ENCODE measurements at places on chromosomes 3 and 15. TPM values are rescaled to one million over a fixed set of nuclear protein-coding genes. Genes with fewer than 3 reads are reported as not detected.

DNA sequence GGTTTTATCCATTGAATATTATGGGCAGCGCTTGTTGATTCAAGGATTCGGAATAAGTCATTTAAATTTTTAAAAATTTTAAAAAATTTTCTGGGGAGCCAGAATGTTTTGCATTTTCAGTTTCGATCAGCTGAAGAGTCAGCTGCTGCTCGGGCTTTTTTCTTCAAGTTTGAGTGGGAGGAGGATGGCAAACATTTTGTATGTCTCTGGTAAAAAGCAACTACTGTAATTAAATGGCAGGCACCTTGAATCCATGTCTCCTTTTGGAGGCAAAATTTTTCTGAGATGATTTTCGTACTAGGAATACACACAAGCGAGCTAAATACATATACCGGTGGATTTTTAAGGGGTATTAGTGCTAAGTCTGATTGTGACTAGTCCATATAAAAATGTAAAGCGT is 612 bp downstream of the C3orf38 start:
- H3K27me3 ChIP-seq = no peaks in the 10 kb centered on the region
- no peak for DNase-seq
- peaks cover 35% of the 10 kb centered on the region for H3K4me1 ChIP-seq
- peaks cover 20% of the 10 kb centered on the region for H3K36me3 ChIP-seq
- H3K27ac ChIP-seq = peak overlapping the region; percentile 89
- peak overlapping the region; percentile 83 for H3K4me3 ChIP-seq

DNA sequence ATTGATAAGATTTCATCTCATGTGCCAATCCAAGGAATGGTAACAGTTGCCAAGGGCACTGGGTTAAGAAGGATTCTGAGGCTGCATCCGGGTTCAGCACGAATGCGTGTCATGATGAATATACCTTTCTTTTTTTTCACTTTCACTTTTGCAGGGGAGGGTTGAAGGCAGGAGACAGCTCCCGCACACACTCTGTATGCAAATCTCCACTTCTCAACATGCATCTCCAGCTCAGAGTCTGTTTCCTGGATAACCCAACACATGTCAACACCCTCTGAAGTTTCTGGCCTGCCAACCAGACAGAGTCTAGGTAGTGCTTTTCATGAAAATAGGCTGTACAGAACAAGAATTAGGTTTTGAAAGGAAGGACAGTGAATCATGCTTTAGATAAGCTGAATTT is 21.6 kb downstream of the B4GALT4 start:
- H3K4me3 ChIP-seq = no peak overlapping the region
- no peaks in the 10 kb centered on the region for H3K27me3 ChIP-seq
- no peaks in the 10 kb centered on the region for H3K4me1 ChIP-seq
- H3K36me3 ChIP-seq = peaks cover 99% of the 10 kb centered on the region
- DNase-seq = no peak
- H3K27ac ChIP-seq = no peak overlapping the region

Gene MED12L
- 0.19 TPM for total RNA-seq

DNA sequence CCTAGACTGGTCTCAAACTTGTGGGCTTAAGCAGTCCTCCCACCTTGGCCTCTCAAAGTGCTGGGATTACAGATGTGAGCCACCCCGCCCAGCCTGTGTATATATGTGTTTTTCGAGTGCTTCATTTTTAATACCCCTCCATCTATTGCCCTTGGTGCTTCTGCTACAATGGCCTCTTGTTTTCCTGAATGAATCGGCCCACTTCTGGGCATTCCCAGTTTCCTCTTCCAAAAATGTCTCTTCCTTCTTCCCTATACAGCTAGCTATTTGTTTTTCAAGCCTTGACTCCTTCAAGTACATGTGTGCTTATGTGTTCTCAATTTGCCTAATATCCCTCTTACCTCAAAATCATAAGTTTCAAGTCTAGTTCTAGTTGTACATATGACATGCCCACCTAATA is 16.7 kb downstream of the DIPK2A start:
- H3K4me1 ChIP-seq = peaks cover 5% of the 10 kb centered on the region
- no peak overlapping the region for H3K27ac ChIP-seq
- H3K36me3 ChIP-seq = no peaks in the 10 kb centered on the region
- no peak overlapping the region for H3K4me3 ChIP-seq

DNA sequence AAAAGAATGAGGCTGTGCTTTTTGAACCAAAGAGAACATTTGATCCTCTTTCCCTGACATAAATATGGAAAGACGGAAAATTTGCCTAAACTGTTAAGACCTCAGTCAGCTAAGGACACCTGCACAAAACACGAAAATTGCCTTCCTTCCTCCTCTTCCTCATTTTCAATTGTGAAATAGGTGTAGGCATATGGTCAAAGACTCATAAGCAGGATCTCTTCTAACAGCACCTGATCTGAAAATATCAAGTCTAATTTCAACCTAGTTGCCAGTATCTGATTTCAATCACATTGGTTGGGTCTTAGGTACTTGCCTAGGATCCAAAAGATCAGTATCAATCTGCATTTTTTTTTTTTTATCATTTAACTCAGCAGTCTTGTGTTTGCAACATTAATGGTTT is 215.7 kb upstream of the SLC2A2 start:
- no peaks in the 10 kb centered on the region for H3K4me1 ChIP-seq
- no peak overlapping the region for H3K27ac ChIP-seq
- H3K4me3 ChIP-seq = no peak overlapping the region
- H3K36me3 ChIP-seq = no peaks in the 10 kb centered on the region

Gene ALDH1A3
- total RNA-seq = 36.7 TPM

Gene ST3GAL6
- 10.8 TPM for total RNA-seq

GRCh38 chr15:58628206-58628947 is 121.1 kb downstream of the ADAM10 start:
- H3K4me3 ChIP-seq = peak overlapping the region; percentile 40
- no peak for DNase-seq
- peaks cover 16% of the 10 kb centered on the region for H3K4me1 ChIP-seq
- H3K36me3 ChIP-seq = peaks cover 22% of the 10 kb centered on the region

DNA sequence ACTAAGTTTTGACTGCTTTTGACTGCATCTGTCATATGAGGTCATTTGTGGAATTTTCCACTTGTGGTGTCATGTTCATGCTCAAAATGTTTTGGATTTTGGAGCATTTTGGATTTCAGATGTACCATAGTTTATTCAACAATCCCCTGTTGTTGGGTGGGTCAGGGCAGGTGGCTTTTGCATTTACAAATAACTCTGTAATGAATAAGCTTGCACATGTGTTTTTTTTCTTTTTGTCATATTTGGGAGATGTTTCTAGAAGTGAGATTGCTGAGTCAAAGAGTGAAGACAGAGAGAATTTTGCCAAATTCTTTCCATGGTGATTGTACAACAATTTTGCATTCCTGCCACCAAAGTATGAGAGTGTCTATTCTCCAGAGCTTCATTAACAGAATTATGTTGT is 62.4 kb upstream of the ADPGK start:
- H3K36me3 ChIP-seq = no peaks in the 10 kb centered on the region
- no peaks in the 10 kb centered on the region for H3K27me3 ChIP-seq
- H3K4me1 ChIP-seq = no peaks in the 10 kb centered on the region
- DNase-seq = no peak
- H3K4me3 ChIP-seq = no peak overlapping the region
- H3K27ac ChIP-seq = no peak overlapping the region

Gene MAPK6
- total RNA-seq = 19.4 TPM

Gene MESP2
- not detected for total RNA-seq

Gene SLC12A1
- not detected for total RNA-seq

Gene TRPM1
- total RNA-seq = not detected

DNA sequence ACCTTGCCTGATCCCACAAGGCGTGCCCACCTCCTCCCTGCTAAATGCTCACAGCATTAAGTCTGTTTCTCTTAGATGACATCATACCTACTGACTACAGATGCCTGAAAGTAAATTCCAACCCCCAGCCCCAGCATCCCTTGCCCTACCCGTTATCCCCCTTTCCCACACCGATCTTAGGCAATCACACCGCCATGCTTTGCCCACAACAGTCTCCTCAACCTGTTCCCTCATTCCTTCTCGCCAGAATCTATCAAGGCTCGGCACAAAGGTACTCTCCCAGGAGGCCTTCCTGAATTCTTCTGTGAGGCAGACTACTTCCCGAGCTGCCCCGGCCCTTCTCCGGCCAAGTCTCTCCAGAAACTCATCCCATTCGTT is 789 bp upstream of the SEC61A1 start:
- H3K4me3 ChIP-seq = peak overlapping the region; percentile 98
- peaks cover 38% of the 10 kb centered on the region for H3K4me1 ChIP-seq
- no peaks in the 10 kb centered on the region for H3K27me3 ChIP-seq
- DNase-seq = peak; percentile 66

DNA sequence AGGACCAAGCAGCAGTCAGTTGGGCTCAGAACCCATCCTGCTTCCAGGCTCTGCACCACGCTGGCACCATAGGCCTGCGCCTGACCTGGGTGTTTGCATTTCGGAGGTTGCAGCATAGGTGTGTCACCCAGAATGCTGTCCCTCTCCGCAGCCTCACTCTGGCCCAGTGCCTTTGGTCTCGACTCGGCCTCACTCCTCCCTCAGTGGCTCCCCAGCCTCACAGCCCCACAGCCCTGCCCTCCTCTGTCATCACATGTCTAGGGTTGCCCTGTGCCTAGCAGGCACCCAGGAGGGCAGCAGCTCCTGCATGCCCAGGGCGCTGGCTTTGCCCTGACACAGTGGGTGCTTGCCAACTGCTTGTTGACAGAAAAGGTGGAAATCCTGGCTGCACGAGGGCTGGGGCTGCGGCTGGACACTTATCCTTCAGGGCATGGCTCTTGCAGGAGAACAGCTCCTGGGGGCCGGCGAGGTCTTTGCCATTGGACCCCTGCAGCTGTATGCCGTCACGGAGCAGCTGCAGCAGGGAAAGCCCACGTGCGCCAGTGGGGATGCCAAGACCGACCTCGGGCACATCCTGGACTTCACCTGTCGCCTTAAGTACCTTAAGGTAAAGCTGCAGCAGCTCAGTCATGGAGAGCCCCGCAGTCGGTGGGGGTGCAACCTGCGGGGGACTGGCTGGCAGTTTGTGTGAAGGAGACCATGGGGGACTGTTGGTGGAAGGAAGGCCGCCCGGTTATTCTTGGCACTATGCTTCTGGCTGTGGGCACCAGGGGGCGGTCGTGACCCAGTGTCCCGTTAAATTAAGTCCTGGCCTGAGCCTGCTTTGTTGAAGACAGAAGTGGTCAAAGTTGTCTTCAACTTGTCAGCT is 16.2 kb downstream of the NISCH start:
- no peak overlapping the region for H3K27ac ChIP-seq
- H3K4me1 ChIP-seq = peaks cover 64% of the 10 kb centered on the region
- DNase-seq = no peak
- H3K27me3 ChIP-seq = no peaks in the 10 kb centered on the region
- no peak overlapping the region for H3K4me3 ChIP-seq

Gene CAMK2N2
- total RNA-seq = not detected

Gene CFAP100
- total RNA-seq = not detected

Gene PP2D1
- not detected for total RNA-seq

DNA sequence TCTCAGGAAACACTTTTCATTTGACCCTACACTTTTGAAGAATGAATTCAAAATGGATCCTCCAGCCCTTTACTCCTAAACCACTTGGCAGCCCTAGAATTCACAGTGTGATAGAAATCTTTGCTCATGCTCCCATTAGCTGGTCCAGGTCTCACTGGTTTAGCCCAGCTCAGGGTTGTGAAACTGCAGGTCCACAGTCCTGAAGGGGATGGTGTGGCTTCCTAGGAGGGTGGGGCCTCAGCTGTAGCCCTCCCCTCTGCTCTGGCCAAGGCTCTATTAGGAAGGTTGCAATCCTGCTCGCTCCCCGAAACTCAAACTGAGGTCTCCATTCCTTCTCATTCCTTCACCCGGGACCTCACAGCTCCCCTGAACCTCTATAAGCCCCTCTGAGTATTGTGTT is 21.6 kb upstream of the TICRR start:
- no peaks in the 10 kb centered on the region for H3K36me3 ChIP-seq
- H3K27ac ChIP-seq = no peak overlapping the region
- no peak overlapping the region for H3K4me3 ChIP-seq
- H3K27me3 ChIP-seq = peaks cover 9% of the 10 kb centered on the region

DNA sequence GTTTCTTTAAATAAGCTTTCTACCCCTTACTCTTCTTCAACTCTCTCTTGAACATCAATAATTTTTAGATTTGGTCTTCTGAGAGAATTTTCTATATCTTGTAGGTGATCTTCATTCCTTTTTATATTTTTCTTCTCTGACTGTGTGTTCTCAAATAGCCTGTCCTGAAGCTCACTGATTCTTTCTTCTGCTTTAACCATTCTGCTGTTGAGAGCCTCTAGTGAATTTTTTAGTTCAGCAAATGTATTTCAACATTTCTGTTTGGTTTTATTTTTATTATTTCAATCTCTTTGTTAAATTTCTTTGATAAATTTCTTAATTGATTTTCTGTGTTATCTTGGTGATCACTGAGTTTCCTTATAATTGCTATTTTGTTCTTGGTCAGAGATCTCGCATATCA is 19.6 kb downstream of the IQCH start:
- H3K4me1 ChIP-seq = no peaks in the 10 kb centered on the region
- no peaks in the 10 kb centered on the region for H3K36me3 ChIP-seq
- no peak overlapping the region for H3K27ac ChIP-seq
- no peaks in the 10 kb centered on the region for H3K27me3 ChIP-seq

- H3K4me3 ChIP-seq = no peak overlapping the region
- H3K36me3 ChIP-seq = no peaks in the 10 kb centered on the region
- no peak for DNase-seq
- H3K27ac ChIP-seq = no peak overlapping the region
These were observed 159.4 kb downstream of the NSMCE3 start for GRCh38 chr15:29110176-29110575.

DNA sequence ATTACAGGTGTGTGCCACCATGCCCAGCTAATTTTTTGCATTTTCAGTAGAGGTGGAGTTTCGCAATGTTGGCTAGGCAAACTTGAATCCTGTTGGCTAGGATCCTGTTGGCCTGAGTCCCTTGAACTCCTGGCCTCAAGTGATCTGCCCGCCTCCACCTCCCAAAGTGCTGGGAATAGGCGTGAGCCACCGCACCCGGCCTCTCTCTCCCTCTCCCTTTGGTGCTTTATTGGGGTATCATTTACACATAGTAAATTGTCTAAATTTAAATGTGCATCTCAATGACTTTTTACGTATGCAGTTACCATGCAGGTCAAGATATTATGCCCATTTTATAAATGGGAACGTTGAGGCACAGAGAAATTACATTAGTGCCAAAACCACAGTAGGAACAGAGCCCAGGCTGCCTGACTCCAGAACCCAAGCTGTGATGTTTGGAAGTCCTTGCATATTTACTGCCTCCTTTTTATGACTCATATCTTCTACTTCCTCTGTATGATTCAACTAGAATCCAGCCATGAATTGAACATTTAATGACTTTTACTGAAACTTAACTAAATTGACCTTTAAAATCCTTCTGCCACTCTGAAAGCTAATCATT is 34.0 kb upstream of the RPP14 start:
- H3K27ac ChIP-seq = no peak overlapping the region
- H3K27me3 ChIP-seq = no peaks in the 10 kb centered on the region
- no peak for DNase-seq
- no peak overlapping the region for H3K4me3 ChIP-seq
- H3K4me1 ChIP-seq = peaks cover 11% of the 10 kb centered on the region

DNA sequence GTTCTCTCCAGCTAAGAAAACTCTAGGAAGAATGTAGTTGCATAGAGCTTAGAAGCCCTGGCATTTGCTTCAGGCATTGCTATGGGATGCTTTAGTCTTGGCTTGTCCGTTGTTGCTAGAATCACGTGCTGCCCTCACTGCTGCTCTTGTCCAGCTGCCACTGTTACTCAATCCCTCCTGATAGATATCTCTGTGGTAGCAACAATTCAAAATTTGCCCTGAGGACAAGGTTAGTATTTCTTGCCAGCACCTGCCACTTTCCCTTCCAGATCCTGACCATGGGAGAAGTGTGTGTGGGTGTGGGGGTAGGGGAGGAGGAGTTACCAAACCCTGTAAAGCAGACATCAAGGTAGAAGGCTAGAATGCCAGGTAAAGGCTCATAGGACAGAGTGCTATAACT is 113.8 kb downstream of the PPM1L start:
- H3K27ac ChIP-seq = peak overlapping the region; percentile 12
- H3K4me3 ChIP-seq = no peak overlapping the region
- peaks cover 25% of the 10 kb centered on the region for H3K4me1 ChIP-seq
- no peaks in the 10 kb centered on the region for H3K27me3 ChIP-seq
- DNase-seq = no peak

Measured in esophagus muscularis mucosa (tissue), 4 donors.